ENCODE measurements at places on chromosomes 3 and 15.

- DNase-seq, result no peak
These were observed 136.9 kb upstream of the EIF1B start for GRCh38 chr3:40172560-40172959.

GRCh38 chr15:83747050-83747717 is 93.3 kb downstream of the ADAMTSL3 start:
- DNase-seq, result no peak

- no peak for DNase-seq
These were observed 268.5 kb downstream of the SHQ1 start for GRCh38 chr3:72579581-72580245.

- no peak for DNase-seq
These were observed 129.1 kb downstream of the RAP2B start for GRCh38 chr3:153291059-153291685.

GRCh38 chr3:131387796-131388489 is 6.4 kb downstream of the NUDT16 start:
- no peak for DNase-seq

DNA sequence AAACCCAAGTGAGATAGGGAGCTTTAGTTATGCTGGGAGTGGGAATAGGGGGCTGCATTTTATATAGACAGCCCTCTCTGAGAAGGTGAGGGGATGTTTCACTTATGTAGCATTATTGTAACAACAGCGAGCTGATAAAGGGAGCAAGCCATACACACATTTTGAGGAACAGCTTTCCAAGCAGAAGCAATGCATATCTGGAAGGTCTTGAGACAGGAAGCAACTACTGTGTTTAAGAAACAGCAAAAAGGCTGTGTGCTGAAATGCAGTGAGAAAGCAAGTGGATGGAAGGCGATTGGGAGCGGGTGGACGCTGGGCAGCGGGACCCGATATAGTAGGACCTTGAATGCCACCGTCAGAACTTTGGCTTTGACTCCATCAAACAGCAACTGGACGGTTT is 155.9 kb upstream of the TBL1XR1 start:
- DNase-seq, result no peak

- DNase-seq, result no peak
These were observed 28.6 kb downstream of the CHP1 start for GRCh38 chr15:41259546-41260189.

DNA sequence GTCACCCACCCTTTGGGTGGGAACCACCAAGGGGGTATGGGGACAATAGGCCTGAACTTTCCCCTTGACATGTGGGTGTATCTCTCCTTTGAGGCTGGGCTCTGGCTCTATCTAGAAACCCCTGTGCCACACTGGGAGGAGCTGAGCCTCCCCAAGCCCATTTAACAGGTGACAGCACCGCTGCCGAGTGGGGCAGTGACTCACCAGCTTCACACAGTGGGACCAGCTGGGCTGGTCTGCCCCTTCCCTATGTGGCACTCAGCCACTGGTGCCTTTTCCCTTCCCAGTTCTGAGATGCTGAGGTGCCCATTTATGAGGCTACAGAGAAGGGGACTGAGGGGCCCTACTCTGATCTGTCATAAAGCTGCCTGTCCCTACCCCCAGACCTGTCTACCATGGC is 5.1 kb downstream of the PSTPIP1 start:
- no peak for DNase-seq

GRCh38 chr3:79517766-79518413 is 249.9 kb downstream of the ROBO1 start:
- no peak for DNase-seq

DNA sequence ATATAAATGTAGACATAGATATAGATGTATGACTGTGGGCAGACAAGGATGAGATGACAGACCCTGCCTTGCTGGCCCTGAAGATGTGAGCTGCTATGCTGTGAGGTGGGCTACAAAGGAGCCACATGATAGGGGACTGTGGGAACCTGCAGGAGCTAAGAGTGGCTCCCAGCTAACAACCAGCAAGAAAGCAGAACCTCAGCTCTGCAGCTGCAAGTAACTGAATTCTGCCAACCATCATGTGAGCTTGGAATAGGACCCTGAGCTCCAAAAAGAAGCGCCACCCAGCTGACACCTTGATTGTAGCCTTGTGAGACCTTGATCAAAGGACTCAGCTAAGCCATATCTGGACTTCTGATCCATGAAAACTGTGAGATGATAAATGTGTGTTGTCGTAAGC is 123.3 kb upstream of the GRM7 start:
- no peak for DNase-seq

GRCh38 chr3:174335910-174336309 is 523.2 kb upstream of the NAALADL2 start:
- DNase-seq, result no peak

DNA sequence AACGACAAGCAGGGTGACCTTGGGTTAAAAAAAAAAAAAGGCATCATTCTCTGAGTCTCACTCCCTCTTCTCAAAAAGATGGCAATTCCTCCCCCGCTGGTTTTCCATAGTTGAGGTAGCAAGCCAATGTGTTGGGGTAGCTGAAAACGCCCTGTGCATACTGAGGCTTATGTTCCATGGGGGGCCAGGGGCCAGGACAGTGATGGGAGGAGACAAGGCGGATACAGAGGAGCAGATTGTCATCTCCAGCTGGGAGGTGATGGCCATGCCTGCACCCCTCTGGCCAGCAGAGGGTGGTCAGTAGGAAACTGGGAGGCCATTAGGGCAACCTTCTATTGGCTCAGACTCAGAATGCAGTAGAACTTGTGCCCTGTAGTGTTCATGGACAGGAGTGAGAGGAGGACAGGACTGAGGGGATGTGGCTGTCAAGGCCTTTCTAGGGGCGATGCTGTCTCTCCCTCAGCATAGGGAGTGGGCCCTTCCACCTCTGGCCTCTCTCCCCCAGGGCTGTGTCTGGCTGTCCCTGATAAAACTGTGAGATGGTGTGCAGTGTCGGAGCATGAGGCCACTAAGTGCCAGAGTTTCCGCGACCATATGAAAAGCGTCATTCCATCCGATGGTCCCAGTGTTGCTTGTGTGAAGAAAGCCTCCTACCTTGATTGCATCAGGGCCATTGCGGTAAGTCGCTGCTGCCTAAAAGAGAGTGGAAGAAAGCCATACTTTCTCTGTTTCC is 1.9 kb downstream of the TF start:
- no peak for DNase-seq

DNA sequence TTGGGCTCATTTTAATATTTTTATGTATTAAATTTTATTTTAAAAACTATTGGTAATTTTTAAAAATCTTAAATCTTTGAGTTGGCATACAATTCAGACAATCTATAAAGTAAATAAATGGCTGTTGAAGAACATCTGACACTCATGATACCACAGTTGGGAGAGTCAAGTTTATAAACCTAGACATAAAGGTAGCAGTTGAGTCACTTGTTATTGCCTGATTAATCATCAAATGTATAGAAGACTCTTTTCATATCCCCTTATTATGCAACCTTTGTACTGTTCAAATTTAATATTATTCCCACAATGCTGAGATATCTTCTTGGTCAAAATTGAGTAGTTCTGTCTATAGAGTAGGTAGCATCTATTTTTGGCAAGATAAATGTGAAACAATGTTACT is 19.6 kb downstream of the PAQR9 start:
- no peak for DNase-seq

- no peak for DNase-seq
These were observed 272.5 kb downstream of the ZBTB20 start for GRCh38 chr3:114874522-114874971.

All from T-helper 1 cell (primary cell).